Adipocyte (in vitro differentiated cells): ENCODE measurements at places on chromosomes 7 and 10.

DNA sequence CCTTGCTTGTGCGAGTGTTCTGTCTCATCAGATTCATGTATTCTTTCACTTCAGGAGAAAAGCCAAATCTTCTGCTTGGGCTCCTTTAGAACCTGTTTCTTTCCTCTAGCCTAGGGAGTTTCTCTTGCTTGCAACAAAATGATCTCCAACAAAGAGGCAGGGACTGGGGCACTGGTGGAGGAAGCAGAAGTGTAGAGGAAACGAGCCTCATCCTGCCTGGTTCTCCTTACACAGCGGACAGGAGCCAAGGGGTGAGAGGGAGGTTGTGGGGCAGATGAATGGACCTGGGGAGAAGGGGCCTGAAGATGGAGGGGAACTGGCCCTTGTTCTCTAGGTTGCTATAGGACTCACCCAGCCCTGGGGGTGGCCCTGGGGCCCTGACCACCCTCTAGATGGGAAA lies 141.1 kb downstream of the PKD1L1 start:
- DNase-seq: no peak

- DNase-seq: no peak
Observed at GRCh38 chr10:101646364-101646763, 48.6 kb downstream of the FBXW4 start.

DNA sequence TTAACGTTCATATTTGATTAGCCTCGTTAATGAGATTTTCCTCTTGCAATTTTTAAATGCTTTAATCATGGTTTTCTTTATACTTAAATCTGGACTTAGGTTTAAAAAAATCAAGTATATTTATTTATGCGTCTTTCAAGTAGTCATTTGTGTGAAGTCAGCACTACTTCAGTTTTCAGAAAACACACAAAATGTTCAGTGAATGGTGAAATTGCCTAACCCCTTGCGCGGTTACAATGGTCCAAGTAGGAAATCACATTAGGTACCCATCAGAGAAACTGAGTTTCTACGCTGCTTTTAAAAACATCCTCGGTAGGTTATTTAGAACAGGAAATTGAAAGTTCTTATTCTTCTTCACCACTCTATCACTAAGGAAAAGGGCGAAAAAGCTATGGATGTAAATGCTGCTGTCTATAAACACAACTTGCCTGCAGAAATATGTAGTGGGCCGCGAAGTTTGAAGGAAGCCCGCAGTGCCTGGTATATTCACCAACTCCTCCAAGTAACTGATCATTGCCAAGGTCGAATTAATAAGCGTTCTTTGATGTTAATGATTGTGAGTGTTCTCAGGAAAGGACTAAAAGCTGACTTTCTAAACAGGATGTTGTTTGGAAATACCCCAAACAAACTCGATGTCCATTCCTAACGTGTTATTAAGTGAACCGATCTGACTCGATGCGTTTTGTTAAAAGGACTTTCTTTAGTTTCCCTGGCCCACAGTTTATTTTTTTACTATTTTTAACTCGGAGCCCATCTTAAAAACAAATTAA lies 1.0 kb downstream of the SYPL1 start:
- peak; percentile 59 for DNase-seq

DNA sequence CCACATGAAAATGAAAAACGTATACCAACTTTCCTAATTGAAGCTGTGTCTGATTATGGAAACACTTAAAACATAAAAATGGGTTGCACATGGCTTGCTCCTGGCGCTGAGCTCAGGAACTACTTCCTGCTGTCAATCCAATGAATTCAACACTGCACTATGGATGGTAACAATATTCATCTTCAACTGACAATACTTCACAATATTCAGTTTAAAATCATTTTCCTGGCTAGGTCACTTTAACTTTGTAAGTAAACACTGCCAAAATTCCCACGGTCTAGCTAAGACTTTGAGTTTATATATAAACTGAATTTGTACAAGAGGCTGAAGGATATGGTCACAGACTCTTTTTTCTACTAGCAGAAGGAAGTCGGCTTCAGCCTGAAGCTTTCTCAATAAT lies 556.9 kb downstream of the TNS3 start:
- DNase-seq: no peak

GRCh38 chr10:79061441-79062315 lies 7.1 kb upstream of the ZMIZ1 start:
- no peak for DNase-seq

DNA sequence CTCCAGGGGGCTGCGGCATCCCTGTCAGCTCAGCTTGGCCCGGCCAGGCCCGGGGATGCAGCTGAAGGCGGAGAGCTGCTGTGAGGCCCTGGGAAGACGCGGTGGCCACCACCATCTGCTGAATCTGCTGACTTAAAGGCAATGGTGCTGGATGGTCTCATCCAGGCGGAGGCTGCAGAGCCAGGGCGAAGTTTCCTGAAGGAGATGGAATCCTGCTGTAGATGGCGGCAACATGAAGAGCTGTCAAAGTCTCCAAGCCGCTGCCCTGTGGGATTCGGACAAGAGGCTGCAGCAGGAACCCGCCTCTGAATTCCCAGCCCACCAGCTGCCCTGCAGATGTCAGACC lies 200.1 kb downstream of the PTPRN2 start:
- no peak for DNase-seq

DNA sequence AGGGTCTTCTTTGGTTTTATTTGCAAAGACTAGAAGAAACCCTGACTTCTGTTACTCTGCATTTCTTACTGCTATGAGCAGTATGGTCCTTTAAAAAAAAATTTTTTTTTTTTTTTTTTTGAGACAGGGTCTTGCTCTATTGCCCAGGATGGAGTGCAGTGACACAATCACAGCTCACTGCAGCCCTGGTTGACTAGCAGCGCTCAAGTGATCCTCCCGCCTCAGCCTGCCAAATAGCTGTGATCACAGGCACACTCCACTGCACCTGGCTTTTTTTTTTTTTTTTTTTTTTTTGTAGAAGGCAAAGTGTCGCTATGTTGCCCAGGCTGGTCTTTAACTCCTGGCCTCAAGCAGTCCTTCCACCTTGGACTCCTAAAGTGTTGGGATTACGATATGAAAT lies 17.4 kb downstream of the CNNM2 start:
- DNase-seq: no peak

DNA sequence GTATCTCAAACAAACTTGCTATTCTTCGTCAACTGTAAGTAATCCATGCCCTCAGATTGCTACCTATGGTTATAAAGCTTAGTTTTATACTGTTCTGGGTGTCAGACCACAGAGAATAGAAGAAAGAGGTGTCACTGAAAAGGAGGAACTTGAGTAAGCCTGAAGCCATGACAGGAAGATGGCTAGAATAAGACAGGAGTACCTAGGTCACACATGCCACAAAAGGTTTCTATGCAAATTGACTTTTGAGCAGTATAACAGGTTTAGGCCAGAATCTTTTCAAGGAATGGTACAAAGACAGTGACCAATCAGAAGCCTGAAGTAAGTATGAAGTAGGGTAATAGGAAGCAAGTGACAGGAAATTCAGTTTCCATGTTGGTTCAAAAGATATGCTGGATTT lies 23.5 kb downstream of the FBXW4 start:
- DNase-seq: no peak

- no peak for DNase-seq
Observed at GRCh38 chr7:80449836-80450235, 62.0 kb downstream of the GNAT3 start.

DNA sequence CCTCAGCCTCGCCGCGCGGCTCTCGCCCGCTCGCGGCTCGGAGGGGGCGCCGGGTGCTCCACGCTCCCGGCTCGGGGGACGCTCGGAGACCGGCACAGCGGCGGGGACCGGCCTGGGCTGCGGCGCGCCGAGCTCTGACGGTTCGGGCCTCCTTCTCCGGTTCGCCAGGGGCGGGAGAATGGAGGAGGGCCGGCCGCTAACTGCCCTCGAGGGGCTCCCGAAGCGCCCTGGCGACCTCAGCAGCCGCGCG lies 232 bp upstream of the GRID1 start:
- DNase-seq: no peak

GRCh38 chr10:116637830-116638229 lies 17.1 kb downstream of the PNLIPRP2 start:
- DNase-seq: no peak

DNA sequence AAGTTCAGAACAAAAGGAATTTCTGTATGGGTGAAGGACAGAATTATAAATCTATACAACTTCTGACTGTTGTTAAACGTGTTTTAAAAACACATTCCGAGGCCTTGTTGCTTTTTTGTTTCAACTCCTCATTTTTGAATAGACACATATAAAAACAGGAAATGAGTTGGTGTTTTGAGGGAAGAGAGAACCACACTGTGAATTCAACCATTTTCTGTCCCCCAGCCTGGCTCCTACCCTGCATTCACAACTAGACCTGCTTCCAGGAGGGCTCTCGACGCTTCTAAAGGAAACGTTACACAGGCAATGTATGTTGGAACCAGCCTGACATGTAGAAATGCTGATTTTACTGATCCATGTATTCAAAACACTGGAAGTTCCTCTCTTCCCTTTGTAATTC lies 76.5 kb downstream of the OR13A1 start:
- DNase-seq: no peak

GRCh38 chr10:110398419-110399105 lies 93.8 kb upstream of the SMNDC1 start:
- peak; percentile 96 for DNase-seq

DNA sequence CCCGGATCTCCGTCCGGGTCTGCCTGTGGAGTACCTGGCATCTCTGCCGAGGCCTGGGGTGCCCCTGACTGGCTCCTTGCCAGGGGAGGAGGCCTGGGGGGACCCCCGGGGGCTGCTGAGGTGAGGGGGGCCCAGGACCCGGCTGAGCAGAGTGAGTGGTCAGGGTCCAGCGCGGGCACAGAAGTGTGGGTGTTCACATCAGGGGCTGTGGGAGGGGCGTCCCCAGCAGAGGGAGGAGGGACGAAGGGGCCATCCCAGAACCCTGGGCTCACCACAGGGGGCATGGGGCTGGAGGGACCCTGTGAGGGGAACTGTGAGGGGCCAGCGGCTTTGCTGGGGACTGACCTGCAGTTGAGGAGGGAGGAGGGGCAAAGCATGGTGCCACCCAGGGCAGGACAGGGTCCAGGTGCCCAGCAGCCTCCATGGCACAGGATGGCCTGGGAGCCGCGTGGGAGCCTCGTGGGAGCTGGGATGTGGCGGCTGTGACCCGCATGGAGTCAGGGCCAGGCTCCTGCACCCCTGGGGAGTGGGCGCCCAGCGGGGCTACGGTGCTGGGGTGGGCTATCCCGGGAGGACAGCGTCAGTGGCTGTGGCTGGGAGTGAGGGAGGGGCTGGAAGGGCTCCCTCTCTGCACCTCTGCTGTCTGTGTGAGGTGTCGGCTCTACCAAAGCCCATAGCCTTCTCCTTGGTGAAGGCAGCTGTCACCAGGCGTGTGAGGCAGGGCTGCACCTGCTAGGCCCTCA lies 91.2 kb downstream of the DNAJB6 start:
- DNase-seq: no peak

DNA sequence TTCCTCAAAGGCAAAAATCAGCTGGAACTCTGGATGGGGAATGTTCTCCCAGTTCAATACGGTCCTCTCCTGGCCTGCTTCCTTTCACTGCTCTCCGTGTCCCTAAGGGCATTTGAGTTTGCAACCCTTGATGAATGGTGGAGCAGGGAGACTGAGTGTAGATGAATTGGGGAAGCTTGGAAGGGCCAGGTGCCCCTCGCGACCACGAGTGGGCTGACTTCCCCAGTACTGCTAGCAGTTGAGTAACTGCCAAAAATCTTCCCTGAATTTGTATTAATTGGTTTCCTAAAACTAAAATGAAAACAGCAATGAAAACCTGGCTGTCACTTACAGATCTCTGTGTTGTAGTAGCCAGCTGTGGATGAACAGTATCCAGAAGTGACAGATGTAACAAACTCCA lies 13.6 kb downstream of the IRF5 start:
- DNase-seq: no peak

GRCh38 chr10:102289840-102290239 lies 44.5 kb downstream of the GBF1 start:
- no peak for DNase-seq

GRCh38 chr10:101536800-101537199 lies 51.3 kb downstream of the POLL start:
- peak; percentile 33 for DNase-seq

- DNase-seq: no peak
Observed at GRCh38 chr7:42856605-42856987, 55.3 kb downstream of the C7orf25 start.

DNA sequence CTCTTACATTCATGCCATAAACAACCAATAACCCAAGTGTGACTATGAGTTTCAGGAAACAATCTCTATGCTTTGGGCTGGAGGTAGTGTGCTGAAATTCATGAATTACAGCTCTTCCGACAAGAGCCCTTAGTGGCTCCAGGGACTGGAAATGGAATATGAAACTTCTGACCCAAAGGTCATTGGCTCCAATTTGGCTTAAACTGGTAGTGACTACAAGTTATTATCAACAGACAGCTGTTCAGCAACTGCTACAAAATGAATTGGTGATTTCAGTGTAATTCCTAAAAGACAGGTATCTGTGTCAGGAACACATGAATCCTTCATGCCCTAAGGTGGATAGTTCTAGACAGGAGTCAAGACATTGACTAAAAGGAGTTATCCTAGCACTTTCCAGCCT lies 745.4 kb downstream of the PHTF2 start:
- DNase-seq: no peak

GRCh38 chr7:27961255-27961654 lies 219.3 kb downstream of the JAZF1 start:
- DNase-seq: peak; percentile 54

GRCh38 chr7:2001601-2002442 lies 230.9 kb downstream of the MAD1L1 start:
- DNase-seq: no peak

DNA sequence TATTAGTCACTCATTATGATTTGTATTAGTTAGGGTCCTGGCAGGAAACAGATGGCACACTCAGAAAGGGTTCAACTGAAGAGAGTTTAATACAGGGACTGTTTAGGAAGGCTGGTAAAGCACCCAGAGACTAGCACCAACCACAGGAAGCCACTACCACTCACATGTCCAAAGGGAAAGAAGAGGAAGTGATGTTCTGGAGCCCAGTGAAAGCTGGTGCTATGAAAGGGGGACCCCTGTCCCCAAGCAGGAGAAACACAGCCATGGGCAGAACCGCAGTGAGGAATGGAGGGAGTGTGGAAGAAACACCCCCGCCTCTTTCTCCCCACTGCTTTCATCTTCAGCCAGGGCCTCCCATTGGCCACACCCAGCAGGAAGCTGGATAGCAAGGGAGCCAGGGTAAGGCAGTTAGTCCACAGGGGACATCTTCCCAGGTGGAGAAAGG lies 3.2 kb upstream of the VSIR start:
- no peak for DNase-seq

DNA sequence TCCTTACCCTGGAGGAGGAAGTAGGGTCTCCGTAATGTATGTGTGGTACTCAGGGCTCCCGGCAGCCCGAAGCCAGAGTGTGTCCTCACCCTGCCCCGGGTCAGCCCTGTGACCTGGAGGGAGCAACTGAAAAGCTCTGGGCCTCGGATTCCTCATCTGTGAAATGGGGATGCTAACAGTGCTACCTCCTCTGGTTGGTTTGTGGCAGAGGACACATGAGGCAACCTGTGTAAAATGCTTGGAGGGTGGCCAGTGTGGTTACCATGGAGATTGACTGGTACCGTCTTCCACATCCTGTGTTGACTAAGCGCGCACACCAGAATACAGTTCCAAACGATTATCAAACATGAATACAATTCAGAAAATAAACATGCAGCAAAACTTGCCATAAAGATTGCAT lies 163.8 kb upstream of the KLF6 start:
- no peak for DNase-seq
